ENCODE measurements at places on chromosomes 7 and 10. TPM values are rescaled to one million over a fixed set of nuclear protein-coding genes. Genes with fewer than 3 reads are reported as not detected.

ATP5F1C gene
- total RNA-seq, result 227 TPM

BTAF1 gene
- 36.5 TPM for total RNA-seq

CYP26C1 gene
- total RNA-seq, result 0.23 TPM

DYDC2 gene
- total RNA-seq, result not detected

NEBL gene
- 0.12 TPM for total RNA-seq

REEP3 gene
- 33.5 TPM for total RNA-seq

ANKRD22 gene
- total RNA-seq, result not detected

WEE2 gene
- total RNA-seq, result not detected

EN2 gene
- under 0.01 TPM for total RNA-seq

PTPRN2 gene
- 3.0 TPM for total RNA-seq

TMEM225B gene
- 1.2 TPM for total RNA-seq

FBXO24 gene
- 0.30 TPM for total RNA-seq

HMX2 gene
- not detected for total RNA-seq

PRSS1 gene
- not detected for total RNA-seq

TAS2R5 gene
- 0.38 TPM for total RNA-seq

GIMAP6 gene
- total RNA-seq, result not detected
